ENCODE measurements at places on chromosomes 16 and 17.

- no peak for DNase-seq
- no peaks in the 10 kb centered on the region for H3K4me1 ChIP-seq
These were observed 66.3 kb upstream of the METRNL start for GRCh38 chr17:83012868-83013778.

GRCh38 chr17:7573324-7574080 is 5.9 kb upstream of the CD68 start:
- H3K36me3 ChIP-seq: peaks cover 22% of the 10 kb centered on the region
- peak overlapping the region; percentile 95 for H3K27ac ChIP-seq
- peaks cover 47% of the 10 kb centered on the region for H3K4me1 ChIP-seq
- H3K27me3 ChIP-seq: no peaks in the 10 kb centered on the region
- H3K4me3 ChIP-seq: peak overlapping the region; percentile 94
- peak; percentile 84 for DNase-seq

- no peak overlapping the region for H3K27ac ChIP-seq
- no peak overlapping the region for H3K4me3 ChIP-seq
- DNase-seq: no peak
- no peaks in the 10 kb centered on the region for H3K4me1 ChIP-seq
- H3K27me3 ChIP-seq: no peaks in the 10 kb centered on the region
These were observed 113.2 kb downstream of the PHKB start for GRCh38 chr16:47574091-47575054.

GRCh38 chr17:2937331-2938003 is 125.9 kb downstream of the OR1D5 start:
- no peak overlapping the region for H3K4me3 ChIP-seq
- no peaks in the 10 kb centered on the region for H3K4me1 ChIP-seq
- H3K27me3 ChIP-seq: no peaks in the 10 kb centered on the region
- H3K36me3 ChIP-seq: no peaks in the 10 kb centered on the region

- H3K4me3 ChIP-seq: no peak overlapping the region
- no peak for DNase-seq
- H3K36me3 ChIP-seq: no peaks in the 10 kb centered on the region
- peaks cover 4% of the 10 kb centered on the region for H3K4me1 ChIP-seq
These were observed 9.9 kb downstream of the C17orf100 start for GRCh38 chr17:6661464-6661848.

DNA sequence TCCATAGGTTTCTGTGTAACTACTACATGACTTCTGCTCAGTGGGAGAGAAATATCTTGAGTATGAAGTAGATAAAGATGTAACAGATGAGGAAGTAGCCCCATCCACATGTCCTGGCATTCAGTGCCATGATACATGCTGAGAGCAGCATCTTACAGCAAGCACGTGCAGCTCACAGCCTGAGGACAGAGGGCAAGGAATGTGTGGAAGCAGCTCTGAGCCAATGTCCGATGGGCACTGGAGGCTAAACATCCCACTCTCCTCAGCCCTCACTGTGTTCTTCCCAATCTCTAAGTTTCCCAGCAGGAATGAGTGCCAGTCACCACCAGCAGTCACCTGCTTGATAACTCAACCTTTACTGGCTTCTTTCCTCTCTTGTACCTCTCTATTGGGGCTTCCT is 40.4 kb downstream of the CFDP1 start:
- no peak for DNase-seq
- H3K27ac ChIP-seq: peak overlapping the region; percentile 78
- no peaks in the 10 kb centered on the region for H3K27me3 ChIP-seq
- H3K36me3 ChIP-seq: peaks cover 2% of the 10 kb centered on the region
- peaks cover 8% of the 10 kb centered on the region for H3K4me1 ChIP-seq

- no peaks in the 10 kb centered on the region for H3K27me3 ChIP-seq
- no peaks in the 10 kb centered on the region for H3K36me3 ChIP-seq
- no peaks in the 10 kb centered on the region for H3K4me1 ChIP-seq
- H3K27ac ChIP-seq: no peak overlapping the region
- no peak for DNase-seq
These were observed 311.8 kb downstream of the UTP18 start for GRCh38 chr17:51572115-51572514.

- no peaks in the 10 kb centered on the region for H3K4me1 ChIP-seq
- no peak overlapping the region for H3K27ac ChIP-seq
- H3K27me3 ChIP-seq: no peaks in the 10 kb centered on the region
- no peaks in the 10 kb centered on the region for H3K36me3 ChIP-seq
- DNase-seq: no peak
These were observed 95.5 kb downstream of the PMP22 start for GRCh38 chr17:15169676-15170075.

- H3K27ac ChIP-seq: no peak overlapping the region
- no peak overlapping the region for H3K4me3 ChIP-seq
- H3K27me3 ChIP-seq: no peaks in the 10 kb centered on the region
- no peaks in the 10 kb centered on the region for H3K36me3 ChIP-seq
- H3K4me1 ChIP-seq: no peaks in the 10 kb centered on the region
These were observed 15.4 kb downstream of the C17orf78 start for GRCh38 chr17:37391146-37391545.

DNA sequence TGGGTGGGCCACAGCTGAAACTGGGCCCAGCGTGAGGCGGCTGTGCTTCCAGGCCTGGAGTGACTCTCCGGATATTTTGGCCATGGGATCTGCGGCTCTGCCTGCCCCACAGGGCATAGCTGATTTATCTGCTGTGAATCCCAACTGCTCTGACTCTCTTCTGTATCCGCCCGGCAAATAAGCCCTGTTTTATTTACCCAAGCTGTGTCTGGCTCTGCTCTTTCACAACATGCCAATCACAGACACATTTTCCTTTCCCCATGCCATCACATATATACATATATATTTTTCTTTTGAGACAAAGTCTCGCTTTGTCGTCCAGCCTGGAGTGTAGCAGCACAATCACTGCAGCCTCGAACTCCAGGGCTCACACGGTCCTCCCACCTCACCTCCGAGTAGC is 33.3 kb downstream of the GTF3C1 start:
- no peaks in the 10 kb centered on the region for H3K27me3 ChIP-seq
- DNase-seq: no peak
- H3K4me1 ChIP-seq: no peaks in the 10 kb centered on the region
- H3K36me3 ChIP-seq: peaks cover 36% of the 10 kb centered on the region
- H3K27ac ChIP-seq: no peak overlapping the region

All from liver (tissue), 10 donors.